ENCODE measurements at places on chromosomes 1 and 21.

DNA sequence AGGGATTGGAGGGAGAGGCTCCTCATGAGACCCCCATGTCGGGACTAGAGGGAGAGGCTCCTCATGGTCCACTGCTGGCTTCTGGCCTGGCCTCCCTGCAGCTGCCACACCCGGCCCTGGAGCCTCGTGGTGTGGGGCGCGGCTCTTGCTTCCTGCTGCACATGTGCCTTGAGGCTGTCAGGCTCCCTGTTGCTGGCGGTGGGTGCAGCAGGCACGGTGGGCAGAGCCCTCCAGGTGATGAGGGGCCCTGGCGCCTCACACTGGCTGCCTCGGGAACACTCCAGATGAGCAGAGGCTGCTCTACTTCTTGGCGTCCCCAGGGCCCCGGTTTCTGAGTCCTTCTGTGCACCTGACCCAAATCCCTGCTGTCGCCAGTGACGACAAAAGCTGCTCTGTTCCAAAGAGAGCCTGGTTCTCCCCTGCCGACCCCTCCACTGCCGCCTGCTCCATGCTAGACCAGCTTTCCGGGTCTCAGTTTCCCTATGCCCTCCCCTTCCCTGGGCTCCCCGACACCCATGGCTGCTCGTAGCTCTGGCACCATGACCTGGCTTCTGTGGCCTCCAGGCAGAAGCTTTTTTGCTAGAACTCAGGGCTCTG lies 9.7 kb upstream of the ATAD3B start:
- DNase-seq = no peak

GRCh38 chr1:93651695-93652094 lies 29.9 kb downstream of the BCAR3 start:
- DNase-seq = no peak

DNA sequence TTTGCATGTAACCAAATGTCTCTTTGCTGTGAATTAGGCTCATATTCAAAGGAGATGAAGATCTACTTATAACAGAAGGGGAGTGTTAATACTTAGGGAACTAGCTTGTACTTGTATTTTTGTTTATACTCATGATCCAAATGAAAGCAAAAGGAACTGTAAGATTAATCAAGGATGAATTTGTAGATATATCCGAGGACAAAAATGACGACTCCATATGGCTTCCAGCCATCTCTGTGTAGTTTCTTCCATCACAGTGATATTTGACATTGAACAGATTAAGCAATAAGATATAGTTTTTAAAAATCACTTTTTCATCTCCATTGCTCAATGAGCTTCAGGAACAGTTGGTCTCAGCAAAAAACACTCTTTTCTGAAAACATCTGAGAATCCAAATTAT lies 257.4 kb upstream of the CAMK1G start:
- no peak for DNase-seq

DNA sequence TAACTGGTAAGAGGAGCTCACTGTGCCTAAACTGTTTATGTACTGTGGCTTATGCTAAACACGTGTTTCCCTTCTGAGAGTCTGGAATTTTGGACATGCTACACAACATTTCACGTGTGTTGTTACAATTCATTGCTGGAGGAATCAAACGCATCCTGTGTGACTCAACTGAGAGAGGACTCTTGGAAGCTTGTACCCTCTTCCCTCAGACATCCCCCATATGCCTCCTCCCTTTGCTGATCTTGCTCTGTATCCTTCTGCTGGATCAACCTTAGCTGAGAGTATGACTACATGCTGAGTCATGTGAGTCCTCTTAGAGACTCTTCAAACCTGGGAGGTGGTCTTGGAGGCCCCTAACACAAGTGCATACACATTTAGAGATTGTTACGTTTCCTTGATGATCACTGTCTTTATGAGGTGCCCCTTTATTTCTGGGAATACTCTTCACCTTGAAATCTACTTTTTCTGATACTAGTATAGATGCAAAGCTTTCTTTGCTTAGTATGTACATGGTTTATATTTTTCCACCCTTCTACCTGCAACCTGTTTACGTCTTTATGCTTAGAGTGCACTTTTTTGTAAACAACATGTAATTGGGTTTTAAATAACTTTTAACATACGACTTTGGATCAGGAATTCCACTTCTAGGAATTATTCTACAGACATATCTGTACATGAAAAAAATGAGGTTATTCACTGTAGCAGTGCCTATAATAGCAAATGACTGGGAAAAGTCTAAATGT lies 8.7 kb downstream of the NPHP4 start:
- DNase-seq = no peak

GRCh38 chr1:227896710-227897655 lies 50.7 kb downstream of the WNT9A start:
- no peak for DNase-seq
